Naive thymus-derived CD8-positive, alpha-beta T cell (primary cell): ENCODE measurements at places on chromosomes 6 and 20.

GRCh38 chr6:135675862-135676261, 175.6 kb upstream of the PDE7B start:
- peak; percentile 56 for DNase-seq

GRCh38 chr6:36927691-36928546, 26.6 kb upstream of the PI16 start:
- DNase-seq, result no peak

- DNase-seq, result no peak
Measured at GRCh38 chr20:37670351-37670791, 23.5 kb upstream of the CTNNBL1 start.

- no peak for DNase-seq
Measured at GRCh38 chr6:45387236-45387635, 9.5 kb upstream of the SUPT3H start.

- DNase-seq, result no peak
Measured at GRCh38 chr6:18047406-18047805, 60.0 kb upstream of the KIF13A start.

- DNase-seq, result no peak
Measured at GRCh38 chr6:71602385-71603007, 283.9 kb upstream of the RIMS1 start.

DNA sequence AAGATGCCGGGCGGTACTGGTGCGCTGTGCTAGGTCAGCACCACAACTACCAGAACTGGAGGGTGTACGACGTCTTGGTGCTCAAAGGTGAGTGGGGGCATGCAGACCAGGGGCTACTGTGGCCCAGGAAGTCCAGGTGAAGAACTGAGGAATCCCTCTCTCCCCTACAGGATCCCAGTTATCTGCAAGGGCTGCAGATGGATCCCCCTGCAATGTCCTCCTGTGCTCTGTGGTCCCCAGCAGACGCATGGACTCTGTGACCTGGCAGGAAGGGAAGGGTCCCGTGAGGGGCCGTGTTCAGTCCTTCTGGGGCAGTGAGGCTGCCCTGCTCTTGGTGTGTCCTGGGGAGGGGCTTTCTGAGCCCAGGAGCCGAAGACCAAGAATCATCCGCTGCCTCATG, 1.0 kb downstream of the LY6G6F start:
- no peak for DNase-seq

DNA sequence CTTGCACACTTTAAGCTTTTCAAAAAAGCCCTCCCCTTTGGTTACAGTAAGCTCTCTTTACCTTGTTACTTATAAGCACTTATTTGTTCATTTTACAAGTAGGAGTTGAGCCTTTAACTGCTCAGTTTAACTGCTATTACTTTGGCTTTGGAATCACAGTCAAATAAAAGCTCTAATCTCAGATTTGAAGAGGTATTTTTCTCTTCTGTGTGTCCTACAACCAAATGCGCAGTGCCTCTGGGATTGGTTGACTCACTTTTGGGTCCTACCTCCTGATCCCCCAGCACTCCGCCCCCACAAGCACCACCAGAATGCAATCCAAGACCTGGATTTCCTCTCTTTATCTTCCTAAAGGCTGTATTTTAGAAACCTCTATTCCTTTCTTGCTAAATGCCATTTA, 2.5 kb downstream of the NCOA7 start:
- no peak for DNase-seq

DNA sequence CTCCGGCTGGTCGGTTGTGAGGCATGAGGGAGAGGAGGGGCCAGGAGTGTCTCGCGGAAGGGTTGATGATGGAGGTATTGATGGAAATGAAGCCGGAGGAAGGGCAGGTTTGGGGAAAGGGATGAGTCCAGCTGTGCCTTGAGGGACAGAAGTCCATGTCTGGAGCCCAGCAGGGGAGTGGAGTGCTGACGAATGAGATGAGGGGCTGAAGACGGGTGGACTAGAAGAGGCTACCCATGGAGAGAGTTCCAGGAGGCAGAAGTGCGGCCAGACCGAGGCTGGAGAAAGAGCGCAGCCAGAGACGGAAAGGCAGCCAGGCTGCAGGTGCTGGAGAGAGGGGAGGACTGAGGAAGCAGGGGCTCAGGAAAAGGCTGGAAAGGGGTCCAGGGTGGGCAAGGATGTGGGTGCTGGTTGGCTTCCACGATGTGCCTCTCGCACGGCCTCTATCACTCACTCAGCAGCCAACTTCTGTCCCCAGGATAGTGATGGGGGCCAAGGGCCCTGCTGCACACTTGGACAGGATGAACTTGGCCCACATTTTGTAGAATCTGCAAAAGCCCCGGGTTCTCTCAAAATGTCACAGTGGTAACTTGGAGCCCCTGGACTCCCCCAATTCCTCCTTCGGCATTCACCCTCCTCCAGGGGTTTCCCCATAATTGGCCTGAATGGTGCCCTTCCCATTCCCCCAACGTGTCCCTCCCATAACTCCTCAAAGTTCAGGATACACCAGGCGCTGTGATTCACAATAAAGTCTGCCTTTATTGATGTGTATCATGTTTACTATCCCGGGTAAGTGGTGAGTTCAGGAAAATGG, 627 bp upstream of the EIF6 start:
- DNase-seq, result no peak

DNA sequence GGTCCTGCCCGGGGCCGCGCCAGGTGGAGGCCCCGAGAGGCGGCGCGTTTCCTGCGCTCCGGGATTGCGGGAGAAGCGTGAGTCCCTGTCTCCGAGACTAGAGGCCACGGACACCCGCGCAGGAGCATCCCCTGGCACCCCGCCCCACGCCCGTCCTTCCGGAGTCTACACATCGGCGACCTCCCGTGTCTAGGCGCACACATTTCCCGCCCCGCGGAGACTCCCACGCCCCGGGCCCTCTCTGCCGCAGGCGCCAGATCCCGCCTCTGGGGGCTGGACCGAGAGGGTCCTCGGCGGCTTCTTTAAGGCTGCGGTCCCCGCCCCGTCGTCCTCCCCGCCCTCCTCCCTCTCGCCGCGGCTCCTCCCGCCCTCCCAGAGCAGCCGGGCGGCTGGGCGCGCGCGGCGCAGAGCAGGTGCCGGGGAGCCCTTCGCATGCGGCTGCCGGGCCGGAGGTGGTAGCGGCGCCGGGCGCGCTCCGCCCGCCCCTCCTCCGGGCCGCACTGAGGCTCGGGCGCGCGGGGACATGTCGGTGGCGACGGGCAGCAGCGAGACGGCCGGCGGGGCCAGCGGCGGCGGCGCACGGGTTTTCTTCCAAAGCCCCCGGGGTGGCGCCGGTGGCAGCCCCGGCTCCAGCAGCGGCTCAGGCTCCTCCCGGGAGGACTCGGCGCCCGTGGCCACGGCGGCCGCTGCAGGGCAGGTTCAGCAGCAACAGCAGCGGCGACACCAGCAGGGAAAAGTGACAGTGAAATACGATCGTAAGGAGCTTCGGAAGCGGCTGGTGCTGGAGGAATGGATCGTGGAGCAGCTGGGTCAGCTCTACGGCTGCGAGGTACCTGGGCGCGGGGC, at the start of gene PPP1R14C:
Gene PPP1R14C, plus strand, starts transcription at position 375 of the 846 bp plus-strand sequence. Its CDS starts 149 bp downstream, at position 524.
- no peak for DNase-seq

DNA sequence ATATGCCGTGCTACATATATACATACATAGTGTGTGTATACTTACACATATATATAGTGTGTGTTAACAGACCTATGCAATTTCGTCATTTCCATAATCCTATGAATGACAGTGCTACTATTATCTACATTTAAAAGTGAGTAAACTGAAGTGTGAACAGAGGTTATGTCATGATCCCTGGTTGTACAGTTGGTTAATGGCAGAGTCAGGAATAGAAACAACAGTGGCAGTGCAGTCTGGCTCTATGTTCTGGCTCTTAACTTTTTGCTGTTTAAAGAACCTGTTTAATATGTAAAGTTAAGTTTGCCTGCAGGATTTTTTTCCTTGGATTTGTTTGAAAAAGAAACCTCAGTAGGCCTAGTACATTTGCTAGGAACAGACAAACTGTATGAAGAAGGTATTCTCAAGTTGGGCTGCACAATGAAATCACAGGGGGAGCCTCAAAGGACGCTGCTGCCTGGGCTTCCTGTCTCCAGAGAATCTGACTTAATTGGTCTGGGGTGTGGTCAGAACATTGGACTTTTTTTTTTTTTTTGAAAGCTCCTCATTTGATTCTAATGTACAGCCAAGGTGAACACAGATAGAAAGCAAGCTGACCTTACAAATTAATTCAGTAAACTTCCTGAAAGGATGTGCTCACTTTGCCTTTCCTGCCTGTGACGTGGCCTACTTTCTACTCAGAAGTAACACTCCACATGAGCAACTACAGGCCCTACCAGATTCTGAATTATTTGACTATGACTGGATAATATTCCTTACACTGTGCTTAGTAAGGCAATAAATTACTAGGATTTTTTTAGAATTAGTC, 29.4 kb downstream of the PLCB1 start:
- DNase-seq, result no peak

- no peak for DNase-seq
Measured at GRCh38 chr6:113526995-113527394, 330.1 kb upstream of the MARCKS start.

DNA sequence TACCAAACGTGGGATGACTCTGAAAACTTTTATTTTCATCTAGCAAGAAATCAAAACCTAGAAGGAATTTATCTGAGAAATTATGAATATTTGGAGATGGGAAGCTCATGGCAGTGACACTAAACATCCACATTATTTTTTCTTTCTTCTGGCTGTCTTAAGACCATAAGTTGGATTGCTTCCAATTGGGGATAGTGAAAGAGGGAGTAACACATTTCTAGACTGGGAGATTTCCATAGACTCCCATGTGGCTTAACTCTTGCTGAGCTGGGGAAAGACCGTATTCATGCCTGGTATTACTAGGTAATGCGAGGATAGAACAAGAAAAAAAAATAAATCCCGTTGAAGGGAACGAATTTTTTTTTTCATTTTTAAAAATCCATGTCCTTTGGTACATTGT, 120.0 kb downstream of the UTRN start:
- no peak for DNase-seq

DNA sequence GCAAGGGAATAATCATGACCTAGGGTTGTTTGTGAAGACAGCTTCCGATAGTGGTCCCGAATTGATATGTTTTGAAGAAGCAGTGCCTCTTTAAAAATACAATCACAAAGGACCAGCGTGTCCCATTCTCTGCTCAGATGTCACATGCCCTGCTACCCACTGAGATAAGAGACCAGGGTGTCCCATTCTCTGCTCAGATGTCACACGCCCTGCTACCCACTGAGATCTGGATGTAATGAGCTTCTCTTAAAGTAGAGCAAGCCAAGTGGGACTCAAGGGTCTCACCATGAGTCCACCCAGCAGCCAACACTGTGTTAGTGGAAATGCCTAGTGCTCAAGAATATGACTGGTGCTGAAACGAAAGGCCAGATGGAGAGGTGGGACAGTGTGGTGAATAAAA, 22.2 kb downstream of the RIN2 start:
- no peak for DNase-seq

DNA sequence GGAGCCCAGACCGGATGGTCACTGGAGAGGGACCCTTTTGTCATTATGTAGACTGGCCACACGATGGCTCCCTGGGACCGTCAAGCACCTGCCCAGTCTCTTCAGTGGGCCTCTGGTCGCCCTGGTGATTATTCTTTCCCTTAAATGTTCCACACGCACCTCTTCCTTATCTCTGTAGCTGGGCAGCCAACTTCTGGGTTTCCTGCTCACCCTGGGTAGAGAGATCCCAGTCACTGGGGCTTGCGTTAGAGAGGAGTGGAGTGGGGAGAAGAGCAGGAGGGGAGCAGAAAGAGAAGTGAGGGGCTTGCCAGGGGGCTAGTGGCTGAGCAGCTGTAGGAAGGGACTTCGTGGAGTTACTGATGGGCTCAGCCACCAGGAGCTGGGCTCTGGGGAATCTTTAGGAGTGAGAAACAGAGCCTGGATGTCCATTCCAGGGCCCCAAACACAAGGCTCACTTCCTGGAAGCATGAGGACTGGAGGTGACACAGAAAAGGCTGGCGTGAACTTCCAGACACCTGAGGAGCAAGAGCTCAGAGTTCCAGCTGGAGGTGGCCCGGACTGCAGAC, 150.1 kb downstream of the DHX35 start:
- no peak for DNase-seq

DNA sequence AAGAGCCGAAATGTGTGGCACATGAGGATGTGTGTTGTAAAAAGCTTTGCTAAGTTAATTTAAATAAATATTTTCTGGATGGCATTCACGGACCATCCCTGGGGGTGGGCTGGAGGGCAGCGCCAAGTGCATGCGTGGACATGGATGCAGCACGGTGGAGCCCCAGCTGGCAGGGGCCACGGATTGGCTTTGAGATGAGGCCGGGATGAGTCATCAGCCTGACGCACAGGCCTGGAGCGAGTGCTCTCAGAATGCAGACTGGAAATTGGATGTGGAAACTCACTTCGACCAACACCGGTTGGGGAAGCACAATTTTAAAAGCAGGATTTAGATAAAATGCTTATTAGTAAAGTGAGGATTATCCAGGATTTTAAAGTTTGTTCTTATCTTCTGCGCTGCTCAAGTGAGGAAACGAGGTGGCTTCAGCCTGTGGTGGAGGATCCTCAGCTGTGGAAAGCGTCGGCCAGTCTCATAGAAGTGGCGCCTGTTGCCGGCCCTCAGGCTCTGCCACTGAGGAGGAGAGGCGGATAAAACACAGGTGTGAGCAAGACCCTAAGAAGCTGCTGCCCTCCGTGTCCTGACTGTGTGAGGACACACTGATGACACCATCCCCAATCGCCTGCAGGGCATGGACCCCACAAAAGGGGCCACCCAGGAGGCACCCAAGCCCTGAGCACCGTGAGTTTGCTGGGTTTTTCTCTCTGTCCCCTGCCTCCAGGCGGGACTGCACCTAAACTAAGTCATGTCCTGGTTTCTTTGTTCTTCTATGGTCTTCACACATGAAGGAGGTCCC, 279.7 kb downstream of the CDH4 start:
- DNase-seq, result no peak

GRCh38 chr20:21016751-21017150, 89.4 kb downstream of the LINC00237 start:
- DNase-seq, result no peak

DNA sequence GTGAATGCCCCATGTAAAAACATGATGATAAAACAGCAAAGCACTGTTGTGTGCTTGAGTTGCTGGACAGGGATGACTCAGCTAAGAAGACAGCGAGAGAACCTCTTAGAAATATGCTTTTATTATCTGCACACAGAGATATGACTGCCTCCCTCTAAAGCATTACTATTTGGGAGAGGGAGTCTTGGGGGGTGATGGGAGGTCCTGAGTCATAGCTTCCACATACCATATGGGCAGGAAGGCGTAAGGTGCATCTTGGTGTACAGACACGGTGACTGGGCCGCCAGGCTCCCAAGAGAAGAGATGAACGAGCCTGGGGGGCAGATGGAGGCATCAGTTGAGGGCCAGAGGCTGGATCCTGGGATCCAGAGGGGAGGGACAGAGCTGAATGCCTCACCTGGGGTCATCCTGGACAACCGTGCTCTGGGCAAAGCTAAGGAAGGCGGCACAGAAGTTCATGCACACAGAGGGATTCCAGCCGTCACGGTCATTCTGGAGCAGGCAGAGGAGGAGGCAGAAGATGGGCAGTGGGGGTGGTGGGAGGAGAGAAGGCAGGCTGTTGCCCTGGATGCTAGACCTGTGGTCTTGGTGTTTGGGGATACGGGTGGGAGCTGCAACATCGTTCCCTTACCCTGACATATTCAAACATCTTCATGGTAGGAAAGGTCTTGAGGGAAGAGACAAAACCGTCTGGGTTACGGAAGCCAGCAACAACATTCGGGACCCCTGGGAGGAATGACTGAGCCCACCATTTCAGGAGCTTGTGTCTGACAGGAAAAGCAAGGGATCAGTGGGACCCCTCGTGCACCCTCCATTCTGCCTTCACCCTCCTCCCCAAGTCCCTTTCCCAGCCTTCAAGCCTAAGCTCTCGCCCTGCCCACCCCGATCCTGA, 2.0 kb downstream of the DXO start:
- DNase-seq, result peak; percentile 0
